ENCODE measurements at places on chromosomes 2 and 18.

GRCh38 chr2:240214790-240215675, 74.6 kb upstream of the OTOS start:
- DNase-seq: no peak

GRCh38 chr18:57922885-57923284, 119.8 kb upstream of the ATP8B1 start:
- no peak for DNase-seq

DNA sequence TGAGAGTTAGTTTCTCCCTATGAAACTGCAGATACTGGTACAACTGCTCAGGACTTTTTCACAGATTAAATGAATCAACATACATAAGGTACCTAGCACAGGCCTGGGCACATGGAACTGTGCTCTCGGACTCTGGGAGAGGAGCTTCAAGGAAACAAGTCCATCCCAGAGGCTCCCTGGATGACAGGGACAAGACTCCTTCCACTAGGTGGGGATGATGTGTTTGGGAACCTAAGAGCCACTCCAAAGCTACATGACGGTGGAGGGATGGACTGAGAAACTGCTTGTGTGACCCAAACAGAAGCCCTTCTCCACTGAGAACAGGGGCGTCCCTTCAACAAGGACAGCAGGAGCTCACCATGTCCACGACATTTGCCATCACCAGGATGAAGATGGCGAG, 37.1 kb downstream of the CENPO start:
- no peak for DNase-seq

- DNase-seq: no peak
Measured at GRCh38 chr2:38251940-38252339, 125.1 kb downstream of the ATL2 start.

- DNase-seq: peak; percentile 9
Measured at GRCh38 chr2:226609366-226609765, 190.3 kb downstream of the IRS1 start.

GRCh38 chr2:226303707-226304106, 495.9 kb downstream of the IRS1 start:
- DNase-seq: no peak

GRCh38 chr2:232075080-232075479, 113.6 kb downstream of the DIS3L2 start:
- no peak for DNase-seq

DNA sequence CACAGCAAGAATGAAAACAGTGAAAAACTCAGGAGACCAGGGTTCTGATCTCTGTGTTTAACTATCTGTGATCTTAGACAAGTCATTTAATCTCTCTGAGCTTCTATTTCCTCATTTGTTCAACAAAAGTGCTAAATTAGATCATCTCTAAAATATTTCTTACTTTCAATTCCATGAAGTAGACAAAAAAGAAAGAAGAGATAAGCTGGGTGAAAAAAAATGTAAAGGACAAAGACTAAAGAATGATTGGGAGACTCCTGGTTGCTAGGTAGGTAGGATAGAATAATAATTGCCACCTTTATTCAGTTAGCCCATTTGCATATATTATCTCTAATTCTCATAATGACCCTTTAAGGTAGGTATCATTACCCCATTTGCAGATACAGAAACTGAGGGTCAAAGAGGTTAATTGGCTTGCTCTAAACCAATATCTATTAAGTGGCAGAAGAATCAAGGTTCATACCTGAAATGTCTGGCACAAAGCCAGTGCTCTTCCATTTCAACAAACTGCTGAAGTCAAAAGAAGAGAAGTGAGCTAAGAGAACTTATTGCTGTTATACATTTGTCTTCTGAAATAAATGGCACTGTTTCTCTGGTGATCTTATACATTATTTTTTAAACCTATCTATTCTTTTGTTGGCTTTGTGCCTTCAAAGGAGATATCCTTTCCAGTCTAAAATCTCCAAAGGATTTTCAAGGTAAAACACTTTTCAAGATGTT, 141.7 kb downstream of the OTX1 start:
- DNase-seq: no peak

GRCh38 chr18:9947248-9947647, 33.4 kb downstream of the VAPA start:
- DNase-seq: no peak

DNA sequence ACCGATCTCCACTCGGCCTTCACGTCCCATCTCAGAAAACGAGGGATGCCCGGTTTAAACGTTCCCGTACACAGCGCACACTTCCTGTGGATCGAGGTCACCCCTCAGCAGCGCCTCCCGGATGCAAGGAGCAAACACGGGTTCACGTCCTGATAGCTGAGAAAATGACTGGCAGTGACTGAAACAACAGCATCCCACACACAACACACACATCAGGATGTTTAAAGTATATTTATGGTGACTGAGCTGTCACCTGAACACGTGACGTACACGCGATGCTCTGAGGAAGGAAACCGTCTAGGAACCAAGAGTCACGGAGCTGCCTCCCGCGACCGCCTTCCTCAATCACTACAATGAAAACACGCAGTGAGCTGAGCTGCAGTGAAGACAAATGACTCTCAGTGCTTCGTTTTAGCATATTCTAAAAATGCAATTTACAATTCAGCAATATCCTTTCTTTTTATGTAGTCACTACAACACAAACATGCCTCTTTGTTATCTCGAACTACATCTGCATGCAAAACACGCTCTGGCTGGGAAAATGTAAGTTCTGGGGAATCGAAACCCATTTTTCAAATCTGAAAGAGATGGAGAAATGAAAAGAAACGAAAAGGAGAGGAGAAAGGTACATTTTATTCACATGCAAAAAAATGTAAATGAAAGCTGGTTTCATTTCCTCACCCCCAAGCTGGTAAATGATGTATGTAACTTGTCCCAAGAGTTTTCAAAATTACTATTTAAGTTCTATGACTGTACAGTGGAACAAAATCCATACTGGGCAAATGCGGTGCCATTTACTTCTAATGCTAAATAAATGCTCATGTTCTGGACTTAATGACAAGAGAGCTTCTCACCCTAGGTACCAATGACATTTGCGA, 19.8 kb downstream of the HDAC4 start:
- DNase-seq: no peak

GRCh38 chr2:136486115-136486514, 279.2 kb upstream of the THSD7B start:
- no peak for DNase-seq

GRCh38 chr2:149885946-149886345, 298.4 kb upstream of the MMADHC start:
- DNase-seq: no peak

DNA sequence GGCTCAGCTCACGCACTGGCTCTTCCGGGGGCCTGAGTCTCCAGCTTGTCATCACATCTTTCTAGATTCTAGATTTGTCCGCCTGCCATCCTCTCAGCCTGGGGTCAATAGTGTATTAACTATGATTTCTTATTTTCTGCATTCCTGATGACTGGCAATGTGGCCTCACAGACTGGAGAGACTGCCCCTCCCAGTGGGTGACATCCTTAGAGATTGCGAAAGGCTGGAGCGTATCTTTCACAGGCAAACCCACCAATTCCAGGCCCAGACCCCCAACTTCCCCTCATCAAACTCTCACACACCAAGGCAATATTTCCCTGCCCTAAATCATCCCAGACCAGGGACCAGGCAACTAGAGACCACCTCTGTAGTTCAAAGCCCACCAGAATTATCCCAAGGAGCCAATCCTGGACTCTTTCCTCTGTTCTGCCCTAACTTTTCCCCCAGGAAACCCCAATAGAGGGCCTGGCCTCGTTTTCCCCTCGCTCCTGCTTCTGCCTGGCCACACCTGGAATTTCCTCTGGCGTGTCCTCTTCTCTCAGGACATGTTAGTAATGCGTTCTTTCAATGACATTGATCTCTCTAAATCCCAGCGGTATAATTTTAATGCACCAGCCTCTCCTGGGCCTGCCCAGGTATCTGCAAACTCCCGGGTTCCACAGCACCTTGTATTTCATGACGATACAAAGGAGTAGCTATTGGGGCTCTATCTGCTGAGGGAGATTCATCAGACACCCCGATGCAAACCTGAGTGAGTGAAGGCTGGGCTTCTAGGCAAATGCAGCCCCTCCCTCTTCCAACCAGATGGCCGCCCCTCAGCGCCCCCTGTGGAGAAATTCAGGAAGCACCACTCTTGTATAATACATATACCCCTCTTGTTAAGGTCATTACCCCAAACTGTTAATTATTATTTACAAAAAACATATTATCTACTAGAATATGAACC, 2.4 kb upstream of the KCNF1 start:
- peak; percentile 64 for DNase-seq

DNA sequence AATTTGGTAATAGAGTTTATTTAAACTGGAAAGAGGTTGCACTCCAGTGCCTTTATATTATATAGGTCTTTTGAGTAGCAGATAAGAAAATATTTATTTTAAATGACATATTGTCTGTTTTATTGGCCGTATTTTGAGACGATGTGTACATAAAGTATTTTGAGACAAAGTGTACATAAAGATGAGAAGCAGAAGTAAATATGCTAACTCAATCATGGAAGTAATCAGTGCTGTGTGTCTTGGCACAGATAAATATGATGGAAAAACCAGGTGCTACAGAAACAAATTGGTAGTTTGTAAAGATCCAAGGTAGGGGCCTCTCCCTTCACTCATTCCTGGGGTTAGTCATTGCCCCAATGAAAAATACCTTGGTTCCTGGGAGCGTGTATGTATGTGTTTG, 382.9 kb downstream of the DSEL start:
- no peak for DNase-seq

DNA sequence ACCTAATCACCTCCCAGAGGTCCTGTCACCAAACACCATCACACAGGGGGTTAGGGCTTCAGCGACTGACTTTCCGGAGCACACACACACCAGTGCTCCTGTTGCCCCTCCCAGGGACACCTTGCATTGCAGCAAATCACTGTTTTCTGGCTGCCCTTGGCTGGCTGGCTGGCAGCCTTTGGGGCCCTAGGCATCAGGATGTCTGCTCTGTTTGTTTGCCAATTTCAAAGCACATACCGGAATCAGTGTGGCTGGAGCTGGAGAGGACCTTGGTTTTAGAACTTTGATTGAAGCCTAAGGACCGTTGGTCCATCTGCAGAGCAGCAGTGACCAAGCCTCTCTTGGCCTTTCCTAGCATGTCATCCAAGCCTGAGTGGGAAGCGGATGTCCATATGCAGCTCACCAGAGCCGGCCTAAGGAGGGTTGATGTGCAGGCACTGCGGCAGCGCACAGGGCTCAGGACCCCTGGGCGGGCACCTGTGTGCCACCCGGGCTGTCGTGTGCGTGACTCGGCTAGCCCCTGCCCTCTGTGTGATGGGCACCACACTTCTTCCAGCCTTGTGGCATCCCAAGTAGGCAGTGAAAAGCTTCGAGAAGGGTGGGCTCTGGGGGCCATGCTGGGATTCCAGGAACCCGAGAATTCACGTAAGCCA, 62.1 kb downstream of the GBX2 start:
- no peak for DNase-seq

DNA sequence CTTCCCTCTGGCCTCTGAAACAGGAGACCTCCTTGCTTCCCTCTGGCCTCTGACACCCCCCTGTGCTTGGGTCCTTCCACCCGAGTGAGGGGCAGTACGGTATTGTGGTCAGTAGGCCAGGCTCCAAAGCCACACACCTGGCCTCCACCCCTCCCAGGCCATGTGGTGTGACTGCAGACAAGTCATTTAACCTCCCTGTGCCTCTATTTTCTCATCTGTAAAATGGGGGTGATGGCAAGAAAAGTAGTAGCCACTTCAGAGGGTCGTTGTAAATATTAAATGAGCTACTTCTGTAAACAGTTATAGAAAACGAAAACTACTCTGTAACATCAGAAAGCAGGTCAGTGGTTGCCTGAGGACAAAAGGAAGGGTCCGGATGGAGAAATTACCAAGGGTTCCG, 74.2 kb downstream of the SMAD7 start:
- no peak for DNase-seq

- no peak for DNase-seq
Measured at GRCh38 chr2:191177751-191178736, 27.2 kb upstream of the STAT4 start.

GRCh38 chr2:160492401-160493226, 993 bp downstream of the RBMS1 start:
- peak; percentile 61 for DNase-seq

DNA sequence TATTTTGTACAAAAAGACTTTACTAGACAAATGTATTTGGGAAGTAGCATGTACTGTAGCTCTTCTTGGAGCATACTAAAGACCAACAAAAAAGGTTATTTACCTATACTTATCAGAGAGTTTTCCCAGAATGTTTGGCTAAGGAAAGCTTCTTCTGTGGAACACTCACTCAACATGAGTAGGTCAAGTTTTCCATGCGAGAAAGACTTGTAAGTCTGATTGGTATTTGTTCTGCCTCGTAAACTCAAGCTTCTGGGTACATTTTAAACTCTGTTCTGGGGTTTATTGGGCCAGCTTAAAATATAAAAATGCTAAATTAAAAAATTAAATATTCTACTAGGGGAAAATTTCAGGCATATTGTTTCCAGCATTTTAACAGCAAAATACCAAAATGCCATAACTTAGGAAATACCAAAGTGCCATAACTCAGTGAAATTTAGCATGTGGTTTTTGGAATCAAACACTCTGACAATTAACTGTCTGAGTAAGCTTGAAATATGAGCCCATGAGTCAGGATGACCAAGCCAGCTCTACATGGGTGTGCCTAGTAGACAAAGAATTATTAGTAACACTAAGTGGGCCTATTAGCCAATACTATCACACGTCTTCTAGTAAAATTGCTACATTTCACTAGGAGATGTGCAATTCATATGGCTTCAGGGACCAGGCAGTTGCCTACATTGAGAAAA, 47.3 kb upstream of the SERPINE2 start:
- no peak for DNase-seq

- DNase-seq: no peak
Measured at GRCh38 chr2:165013944-165014619, 58.8 kb upstream of the SLC38A11 start.

DNA sequence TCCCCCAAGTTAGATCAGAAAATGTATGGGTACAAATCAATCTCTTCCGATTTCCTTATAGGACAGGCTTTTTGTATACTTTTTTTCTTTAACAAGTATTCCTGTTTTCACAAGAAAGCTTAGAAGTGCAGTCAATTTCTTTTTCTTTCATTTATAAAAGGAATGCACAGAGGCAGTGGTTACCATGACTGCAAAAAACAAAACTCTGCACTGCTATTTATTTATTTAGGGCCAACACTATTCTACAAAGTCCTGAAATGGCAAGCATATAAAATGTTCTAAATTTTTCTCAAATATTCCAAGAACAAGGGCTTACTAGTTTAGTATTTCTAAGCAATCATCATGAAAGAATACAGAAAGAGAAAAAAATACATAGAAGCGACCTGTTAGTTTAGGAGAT, 22.2 kb downstream of the ATAD2B start:
- DNase-seq: no peak

GRCh38 chr2:20065885-20066602, 14.6 kb upstream of the LAPTM4A start:
- DNase-seq: no peak

DNA sequence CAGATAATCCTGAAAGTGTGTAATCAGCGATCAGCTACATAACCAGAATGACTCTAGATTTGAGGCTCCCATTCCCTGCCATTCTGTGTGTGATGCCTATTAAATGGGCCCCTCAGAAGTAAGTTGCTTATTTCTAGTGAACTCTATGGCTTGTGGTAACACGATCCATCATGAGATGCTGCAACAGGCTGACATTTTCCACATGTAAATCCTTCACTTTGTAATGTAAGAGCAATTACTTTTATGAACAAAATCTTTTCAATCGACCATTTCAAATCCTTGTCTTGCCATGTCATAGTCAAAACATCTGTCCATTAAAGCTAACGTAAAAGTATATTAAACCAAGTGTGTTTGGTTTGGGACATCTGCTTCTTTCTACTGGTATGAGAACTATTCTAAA, 175.9 kb upstream of the ETAA1 start:
- no peak for DNase-seq

Data from NT2/D1 (cell line).